ENCODE measurements at places on chromosomes 4 and X.
A peak's percentile ranks its signal among the peaks of the same experiment; 100 is the strongest.

DNA sequence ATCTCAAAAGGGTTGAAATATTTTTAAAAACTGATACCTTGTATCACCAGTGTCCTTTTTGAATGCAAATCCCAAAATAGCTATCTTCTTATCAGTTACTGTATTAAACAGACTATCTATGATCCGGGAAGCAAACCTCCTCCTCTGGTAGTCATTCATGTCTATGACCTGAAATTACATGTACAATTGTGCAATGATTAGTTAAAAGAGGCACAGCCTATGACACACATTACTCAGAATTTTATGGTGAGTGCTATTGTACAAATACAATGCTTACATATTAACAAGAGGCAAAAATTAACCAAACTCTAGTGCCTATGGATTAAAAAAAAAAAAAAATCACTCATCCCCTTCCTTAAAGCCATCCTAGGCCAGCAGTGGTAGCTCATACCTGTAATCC lies 21.7 kb downstream of the UGDH start:
- DNase-seq = no peak

DNA sequence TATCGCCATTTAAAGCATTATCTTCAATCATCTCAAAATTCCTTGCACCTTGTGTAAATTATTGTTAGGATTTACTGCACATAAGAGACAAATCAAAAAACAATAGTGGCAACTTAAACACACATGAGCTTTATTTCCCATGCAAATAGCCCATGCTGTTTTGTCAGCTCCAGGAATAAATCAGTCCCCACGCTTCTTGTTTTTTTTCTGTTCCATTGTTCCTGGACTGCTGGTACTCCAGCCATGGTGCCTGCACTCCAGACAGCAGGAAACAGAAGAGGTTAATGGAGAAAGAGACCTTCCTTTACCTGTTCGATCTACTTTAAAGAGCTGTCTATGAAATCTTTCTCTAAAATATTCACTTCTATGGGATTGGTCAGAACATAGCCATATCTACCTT lies 1515.7 kb upstream of the TENM3 start:
- no peak for DNase-seq

DNA sequence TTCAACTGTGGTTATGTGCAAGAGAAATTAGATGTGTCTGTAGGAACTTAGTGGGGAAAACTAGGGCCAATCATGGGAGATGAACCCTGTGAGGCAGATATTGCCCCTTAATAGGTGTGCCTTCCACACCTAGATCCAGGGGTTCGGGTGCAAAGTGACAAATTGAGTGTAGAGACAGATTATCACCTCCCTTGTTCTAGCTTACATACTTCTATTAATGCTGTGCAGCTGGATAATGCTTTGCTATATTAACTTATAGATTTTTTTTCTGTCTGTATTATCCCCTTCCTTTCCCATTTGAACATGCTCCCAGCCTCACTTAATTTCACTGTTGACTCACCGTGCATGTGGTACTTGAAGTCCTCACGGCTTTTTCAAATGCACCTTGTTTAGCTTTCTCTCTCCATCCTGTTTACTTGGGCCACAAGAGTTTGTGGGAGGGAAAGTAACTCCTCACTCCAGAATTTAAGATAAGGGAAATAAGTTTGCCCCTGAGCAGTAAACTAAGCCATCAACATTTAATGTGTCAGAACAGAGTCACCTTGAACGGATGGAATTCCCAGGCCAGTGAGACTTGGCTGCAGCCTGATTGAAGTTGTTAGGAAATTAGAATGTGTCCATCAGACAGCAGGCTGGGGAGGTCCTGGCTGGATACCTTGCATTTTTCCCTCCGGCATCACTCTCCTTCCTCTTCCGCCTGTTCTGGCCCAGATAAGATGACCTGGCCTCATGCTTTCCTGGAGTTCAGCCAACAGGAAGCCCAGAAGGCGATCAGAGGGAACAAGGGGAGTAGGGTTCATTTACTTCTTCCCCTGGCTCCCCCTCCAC lies 478.4 kb downstream of the BCOR start:
- peak; percentile 68 for DNase-seq

- DNase-seq = no peak
These were observed 29.2 kb downstream of the METAP1 start for GRCh38 chr4:99024481-99025275.

DNA sequence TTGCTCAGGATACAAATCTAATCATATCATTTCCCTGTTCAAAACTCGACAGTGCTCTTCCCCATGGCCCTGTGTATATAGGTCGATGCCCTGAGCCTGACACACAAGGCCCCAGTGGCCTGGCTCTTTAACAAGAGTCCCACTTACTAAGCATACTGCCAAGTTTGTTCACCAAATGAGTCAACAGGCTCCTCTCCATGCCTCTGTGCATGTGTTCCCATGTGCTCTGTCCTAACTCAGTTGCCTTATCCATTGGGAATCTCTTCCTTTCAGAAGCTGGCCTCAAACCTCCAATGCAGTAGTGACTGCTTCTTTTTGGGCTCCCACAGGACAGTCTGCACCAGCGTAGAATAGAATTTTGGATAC lies 18.9 kb upstream of the CXCR3 start:
- DNase-seq = peak; percentile 34

GRCh38 chr4:113637363-113637762 lies 124.2 kb downstream of the CAMK2D start:
- peak; percentile 47 for DNase-seq

- DNase-seq = no peak
These were observed 37.3 kb downstream of the TSC22D3 start for GRCh38 chrX:107738272-107738671.

DNA sequence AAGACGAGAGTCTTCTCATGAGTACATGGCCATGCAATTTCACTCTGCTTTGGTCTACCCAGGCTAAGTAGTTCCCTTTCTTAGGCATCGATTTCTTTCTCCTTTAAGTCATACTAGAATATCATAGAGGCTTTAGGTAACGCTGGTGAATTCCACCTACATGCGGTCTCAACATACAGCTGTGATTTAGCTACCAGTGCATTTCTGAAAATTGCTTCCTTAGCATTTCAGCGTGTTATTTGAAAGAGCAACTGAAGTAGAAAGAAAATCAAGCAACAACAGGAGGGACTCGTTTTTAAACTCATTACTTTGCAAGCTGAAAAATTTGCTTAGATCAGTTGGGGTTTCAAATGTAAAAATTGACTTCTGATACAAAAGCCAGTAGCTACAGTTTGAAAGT lies 48.1 kb upstream of the RASGEF1B start:
- DNase-seq = no peak

DNA sequence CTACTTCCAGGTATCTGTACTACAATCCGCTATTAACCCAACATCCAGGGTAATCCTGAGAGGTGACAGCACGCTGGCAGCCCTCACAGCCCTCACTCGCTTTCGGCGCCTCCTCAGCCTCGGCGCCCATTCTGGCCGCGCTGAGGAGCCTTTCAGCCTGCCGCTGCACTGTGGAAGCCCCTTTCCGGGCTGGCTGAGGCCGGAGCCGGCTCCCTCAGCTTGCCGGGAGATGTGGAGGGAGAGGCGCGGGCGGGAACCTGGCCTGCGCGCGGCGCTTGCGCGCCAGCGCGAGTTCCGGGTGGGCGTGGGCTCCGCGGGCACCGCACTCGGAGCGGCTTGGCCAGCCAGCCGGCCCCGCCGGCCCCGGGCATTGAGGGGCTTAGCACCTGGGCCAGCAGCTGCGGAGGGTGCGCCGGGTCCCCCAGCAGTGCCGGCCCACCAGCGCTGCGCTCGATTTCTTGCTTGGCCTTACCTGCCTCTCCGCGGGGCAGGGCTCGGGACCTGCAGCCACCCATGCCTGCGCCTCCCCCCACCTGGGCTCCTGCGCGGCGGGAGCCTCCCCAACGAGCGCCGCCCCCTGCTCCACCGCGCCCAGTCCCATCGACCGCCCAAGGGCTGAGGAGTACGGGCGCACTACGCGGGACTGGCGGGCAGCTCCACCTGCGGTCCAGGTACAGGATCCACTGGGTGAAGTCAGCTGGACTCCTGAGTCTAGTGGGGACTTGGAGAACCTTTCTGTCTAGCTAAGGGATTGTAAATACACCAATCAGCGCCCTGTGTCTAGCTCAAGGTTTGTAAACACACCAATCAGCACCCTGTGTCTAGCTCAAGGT lies 87.3 kb downstream of the PRSS12 start:
- no peak for DNase-seq

DNA sequence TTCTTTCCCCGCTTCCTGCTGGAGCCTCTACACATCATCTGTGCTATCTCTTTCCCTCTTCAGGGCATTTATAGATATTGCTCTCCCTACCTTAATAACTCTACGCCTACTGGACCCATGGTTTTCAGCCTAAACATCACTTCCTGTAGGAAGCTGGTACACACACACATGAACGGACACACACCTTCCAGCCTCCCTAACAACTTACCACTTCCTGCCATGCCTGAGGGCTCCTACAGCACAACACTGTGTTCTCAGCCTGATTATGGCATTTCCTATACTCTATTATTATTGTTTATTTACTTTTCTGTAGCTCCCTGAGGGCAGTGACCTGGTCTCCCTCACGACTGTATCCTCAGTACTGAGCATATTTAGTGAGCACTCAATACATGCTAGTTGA lies 163.6 kb upstream of the MAP3K15 start:
- peak; percentile 72 for DNase-seq

Data from RPMI7951 (cell line).